Stimulated activated naive CD8-positive, alpha-beta T cell treated with anti-CD3 and anti-CD28 coated beads, Interleukin-15, amount 100 ng/mL, for 72 hours (primary cell): ENCODE measurements at places on chromosomes 4 and X.

DNA sequence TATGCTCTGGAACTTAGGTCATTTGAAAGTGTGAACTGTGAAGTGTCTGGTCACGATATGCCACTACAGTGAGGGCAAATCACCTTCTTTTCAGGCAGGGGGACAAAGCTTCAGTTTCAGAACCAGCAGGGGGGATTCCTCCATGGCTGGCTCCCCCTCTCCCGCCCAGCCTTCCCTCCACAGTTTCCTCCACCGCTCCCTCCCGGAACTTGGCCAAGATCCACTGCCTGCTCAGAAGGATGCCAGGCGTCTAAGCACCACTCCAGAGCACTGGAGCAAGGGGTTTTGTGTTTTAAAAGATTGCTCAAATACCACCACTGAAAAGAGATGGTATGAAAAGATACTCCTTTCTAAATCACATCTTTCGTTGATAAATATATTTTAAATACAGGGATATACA, 126.9 kb downstream of the ELOVL6 start:
- DNase-seq: no peak

DNA sequence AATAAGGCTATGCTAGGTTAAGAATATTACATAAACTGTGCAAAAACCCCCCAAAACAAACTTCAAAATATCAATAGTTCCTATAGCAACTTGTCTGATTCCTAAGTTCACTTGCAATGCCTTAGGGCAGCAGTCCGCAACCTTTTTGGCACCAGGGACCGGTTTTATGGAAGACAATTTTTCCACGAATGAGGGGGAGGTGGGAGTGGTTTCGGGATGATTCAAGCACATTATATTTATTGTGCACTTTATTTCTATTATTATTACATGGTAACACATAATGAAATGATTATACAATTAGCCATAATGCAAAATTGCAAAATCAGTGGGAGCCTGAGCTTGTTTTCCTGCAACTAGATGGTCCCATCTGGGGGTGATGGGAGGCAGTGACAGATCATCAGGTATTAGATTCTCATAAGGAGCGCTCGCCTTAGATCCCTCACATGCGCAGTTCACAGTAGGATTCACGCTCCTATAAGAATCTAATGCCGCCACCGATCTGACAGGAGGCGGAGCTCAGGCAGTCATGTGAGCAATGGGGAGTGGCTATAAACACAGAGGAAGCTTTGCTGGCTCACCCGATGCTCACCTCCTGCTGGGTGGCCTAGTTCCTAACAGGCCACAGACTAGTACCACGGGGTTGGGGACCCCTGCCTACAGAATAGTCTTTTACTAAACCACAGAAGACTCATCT, 39.7 kb downstream of the ACOX3 start:
- no peak for DNase-seq

- DNase-seq: no peak
Measured at GRCh38 chrX:47196098-47196497, 2.5 kb downstream of the UBA1 start.

GRCh38 chrX:101986586-101986985, 54.8 kb upstream of the ZMAT1 start:
- DNase-seq: no peak

GRCh38 chrX:47561659-47562151, 700 bp downstream of the ARAF start:
- DNase-seq: no peak

GRCh38 chrX:153491351-153491914, 3.3 kb upstream of the BGN start:
- no peak for DNase-seq

GRCh38 chr4:176614793-176615192, 177.9 kb downstream of the VEGFC start:
- DNase-seq: no peak

DNA sequence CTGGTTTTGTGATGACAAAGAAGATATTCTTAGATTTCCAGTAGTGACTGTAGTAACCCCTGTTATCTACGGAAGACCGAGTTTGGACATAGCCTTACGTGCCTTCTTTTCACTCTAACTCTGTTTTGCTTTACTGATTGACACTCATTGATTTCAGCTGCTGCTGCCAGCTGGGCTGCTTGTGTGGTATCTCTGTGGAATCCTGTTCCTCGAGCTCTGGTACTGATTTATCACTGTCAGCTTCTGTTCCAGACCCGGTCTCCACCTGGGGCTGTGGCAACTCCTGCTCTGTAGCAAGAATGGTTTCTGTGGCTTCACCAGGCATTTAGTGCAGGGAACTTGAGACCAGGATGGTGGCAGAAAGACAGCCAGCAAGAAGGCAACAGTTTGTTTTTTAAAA, 24.6 kb upstream of the LAP3 start:
- no peak for DNase-seq
